Inflammatory macrophage treated with lipopolysaccharide for 1 hour (primary cell): ENCODE measurements at places on chromosomes 1 and 21.

GRCh38 chr1:62784509-62785365 lies 805 bp downstream of the ATG4C start:
- peak; percentile 43 for DNase-seq

- DNase-seq = no peak
Measured at GRCh38 chr21:25709684-25710265, 24.9 kb downstream of the ATP5PF start.

DNA sequence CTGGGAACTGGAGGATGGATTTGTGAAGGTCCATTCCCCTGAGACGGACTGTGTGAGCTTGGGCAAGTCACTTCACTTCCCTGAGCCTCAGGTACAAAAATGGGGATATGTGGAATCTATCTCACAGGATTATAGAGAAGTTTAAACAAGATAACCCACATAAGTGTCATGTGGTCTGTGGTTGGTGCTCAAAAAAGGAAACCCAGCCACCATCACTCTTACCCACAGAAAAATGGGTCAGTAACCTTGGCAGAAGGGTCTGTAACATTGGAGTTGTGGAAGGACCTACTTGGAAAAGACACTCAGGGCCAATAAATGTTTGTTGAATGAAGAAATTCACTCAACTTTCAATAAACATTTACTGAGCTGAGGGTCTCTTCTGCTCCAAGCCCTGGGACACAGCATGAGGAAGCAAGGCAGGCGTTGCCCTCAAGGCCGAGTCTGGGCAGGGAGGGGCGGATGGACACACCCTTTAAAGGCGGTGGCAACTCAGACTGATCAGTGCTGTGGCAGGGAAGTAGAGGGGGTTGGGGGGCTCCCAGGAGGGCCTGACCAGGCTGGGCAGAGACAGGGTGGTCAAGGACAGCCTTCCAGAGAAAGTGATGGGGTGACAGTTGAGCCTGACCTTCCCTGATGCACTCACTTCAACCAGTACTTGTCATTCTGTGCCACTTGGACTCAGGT lies 66.7 kb upstream of the ACOT11 start:
- no peak for DNase-seq

DNA sequence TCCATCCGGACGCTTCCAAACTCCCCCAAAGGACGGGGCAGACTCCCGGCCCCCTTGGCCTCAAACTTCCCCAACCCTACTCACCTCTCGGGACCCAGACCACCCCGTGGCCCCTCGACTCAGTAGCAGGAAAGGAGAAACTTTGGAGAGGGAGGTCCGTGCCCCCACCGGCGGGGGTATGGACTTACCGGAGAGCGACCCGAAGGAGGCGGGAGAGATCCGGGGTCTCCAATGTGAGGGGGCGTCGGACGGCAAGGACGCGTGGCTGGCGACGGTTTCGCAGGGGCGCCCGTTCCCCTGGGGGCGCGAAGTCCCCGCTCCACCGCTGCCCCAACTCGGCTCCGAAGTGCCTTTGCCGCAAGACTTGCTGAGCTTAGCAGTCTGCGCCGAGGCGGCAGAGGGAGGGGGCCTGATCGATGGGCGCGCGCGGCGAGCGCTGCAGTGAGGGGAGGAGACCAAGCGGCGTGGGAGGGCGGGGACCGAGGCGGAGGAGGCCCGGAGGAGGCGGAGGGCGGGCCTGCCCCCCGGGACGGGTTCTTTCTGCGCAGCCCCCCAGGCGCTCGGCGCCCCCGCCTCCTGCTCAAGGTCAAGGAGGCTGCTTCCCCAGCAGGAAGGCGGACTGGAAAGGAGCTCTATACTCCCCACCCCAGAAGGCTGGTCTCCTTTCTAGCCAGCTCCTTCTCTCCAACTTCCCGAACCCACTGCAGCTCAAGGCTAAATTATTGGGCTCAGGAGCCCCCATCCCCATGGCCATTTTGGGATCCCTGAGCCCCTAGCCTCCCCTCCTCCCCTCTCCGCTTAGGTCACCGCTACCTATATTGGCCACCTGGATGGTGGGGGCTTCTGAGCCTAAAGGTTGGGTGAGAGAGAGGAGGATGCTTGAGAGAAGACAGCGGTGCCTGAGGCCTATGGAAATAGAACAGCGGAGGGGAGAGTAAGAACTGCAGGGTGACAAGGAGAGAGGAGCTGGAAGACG lies at the start of gene SYT2:
Gene SYT2 (minus strand): TSS at position 385 of the 976 bp plus-strand sequence. CDS start 104,682 bp downstream, outside the sequence.
- no peak for DNase-seq

DNA sequence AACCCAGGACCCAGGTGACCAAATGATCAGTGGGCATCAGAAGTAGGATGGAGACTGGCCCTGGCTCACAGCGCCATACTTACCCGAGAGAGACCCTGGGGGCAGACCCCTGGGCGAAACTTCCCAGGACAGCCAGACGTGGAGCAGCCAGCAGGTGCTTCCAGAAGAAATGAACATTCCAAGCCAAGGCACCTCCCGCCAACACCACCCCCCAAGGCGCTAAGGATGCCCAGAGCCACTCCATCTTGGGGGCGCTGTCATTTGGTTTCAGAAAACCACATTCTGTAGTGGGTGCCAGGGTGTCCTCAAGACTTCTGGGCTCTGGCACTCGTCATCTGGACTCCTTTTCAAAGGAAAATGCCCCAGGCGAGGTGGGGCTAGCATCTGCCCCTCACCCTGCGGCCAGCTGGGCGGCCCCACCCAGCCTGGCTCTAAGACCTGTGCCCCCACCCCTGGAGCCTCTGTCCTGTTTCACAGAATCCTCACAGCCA lies 98.8 kb downstream of the RIPK4 start:
- no peak for DNase-seq

DNA sequence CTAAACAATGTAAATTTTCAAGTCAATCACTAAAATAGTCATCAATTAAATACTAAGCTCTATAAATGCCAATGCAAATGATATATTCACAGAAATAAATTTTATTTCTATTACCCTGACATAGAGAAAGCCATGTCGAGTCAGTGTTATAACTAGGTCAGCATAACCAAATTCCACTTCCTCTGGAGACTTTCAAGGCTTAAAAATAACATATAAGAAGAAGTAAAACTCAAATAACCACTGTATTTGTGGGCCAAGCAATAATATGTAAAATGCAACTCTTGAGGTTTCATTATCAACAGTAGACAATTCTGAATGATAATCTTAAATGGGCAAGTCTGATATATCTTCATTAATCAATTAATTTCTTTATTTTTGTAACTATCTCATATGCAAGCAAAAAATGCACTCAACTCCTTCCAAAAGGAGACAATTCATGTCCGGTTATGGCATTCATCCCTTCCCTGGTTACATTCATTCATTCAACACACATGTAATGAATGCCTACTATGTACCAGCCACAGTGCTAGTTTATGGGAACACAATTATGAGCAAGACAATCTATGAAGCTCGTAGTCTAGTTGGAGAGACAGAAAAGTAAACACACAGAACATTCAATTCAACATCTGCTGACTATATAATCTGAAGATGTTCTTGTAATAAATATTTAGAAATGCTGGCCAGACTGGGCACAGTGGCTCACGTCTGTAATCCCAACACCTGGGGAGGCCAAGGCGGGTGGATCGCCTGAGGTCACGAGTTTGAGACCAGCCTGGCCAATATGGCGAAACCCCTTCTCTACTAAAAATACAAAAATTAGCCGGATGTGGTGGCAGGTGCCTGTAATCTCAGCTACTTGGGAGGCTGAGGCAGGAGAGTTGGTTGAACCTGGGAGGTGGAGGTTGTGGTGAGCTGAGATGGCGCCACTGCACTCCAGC lies 37.1 kb upstream of the CAP1 start:
- no peak for DNase-seq

DNA sequence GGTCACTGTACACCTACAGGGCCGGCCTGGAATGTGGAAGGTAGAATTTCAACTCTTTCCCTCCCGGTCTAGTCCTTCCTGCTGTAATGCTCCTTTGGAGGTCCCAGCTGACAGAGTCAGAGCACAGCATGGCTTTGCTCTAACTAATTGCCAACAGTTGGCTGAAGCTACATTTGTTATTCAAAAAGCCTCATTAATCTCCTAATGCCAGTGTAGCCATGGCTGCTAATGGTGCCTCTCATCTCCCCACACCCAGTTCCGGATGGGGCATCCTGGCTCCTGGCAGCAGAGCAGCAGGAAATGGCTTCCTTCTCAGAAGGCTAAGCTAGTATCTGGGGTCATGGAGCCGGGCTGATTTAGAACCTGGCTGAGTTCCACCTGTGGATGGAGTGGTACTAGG lies 18.7 kb upstream of the CAMK1G start:
- no peak for DNase-seq

DNA sequence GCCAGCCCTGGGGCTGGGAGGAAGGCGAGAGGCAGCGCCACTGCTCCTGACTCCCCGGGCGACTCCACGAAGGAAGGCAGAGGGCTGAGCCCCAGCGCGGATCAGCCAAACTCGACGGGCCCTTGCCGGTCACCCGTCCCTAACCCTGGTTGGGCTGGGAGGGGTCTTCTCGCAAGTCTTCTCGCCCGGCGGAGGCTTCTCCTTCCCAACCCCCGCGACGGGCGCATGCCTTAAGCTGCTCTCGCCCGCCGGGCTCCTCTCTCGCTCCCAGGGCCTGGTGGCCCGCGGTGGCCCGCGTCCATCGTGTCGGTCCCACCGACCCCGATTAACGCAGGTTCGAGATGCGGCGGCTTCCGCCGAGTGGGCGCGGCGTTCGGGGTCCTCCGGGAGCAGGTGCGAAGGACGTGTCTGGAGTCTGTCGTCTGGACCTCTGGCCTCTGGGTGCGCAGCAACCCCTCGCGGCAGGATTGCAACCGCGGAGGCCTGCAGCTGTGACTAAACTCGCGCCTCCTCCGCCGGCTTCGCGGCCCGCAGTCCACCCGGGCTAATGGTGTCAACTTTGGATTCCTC lies 29.0 kb upstream of the PPM1J start:
- DNase-seq = no peak

- DNase-seq = no peak
Measured at GRCh38 chr1:40648200-40648599, 17.3 kb downstream of the RIMS3 start.

DNA sequence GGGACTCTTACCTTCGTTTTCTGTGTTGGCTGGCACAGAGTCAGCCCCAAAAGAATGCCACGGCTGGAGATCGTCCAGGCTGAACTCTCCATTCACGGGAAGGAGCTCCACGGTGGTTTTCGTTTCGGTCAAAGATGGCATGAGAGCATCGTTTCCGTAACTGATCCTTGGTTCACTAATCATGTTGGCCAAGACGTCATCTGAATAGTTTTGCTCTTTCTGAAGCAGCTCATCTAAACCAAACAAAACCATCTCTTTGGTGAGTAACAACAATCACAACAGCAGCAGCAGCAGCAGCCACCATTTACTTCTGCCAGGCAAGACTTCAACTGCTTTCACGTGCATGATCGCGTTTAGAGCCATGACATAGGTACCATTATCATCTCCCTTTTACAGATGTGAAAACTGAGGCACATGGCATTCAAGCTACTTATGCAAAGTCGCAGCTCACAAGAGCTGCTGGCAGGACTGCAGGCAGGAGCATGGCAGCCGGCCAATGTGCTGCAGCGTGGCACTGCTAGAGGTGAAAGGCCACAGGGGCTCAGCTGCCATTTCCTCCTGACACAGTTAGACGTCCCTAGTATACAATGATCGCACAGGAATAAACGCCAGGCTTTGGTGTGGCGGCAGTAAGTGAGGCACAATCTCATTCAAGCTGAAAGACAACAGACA lies 177.1 kb downstream of the GABPA start:
- no peak for DNase-seq
